ENCODE measurements at places on chromosomes 3 and 15.
A peak's percentile ranks its signal among the peaks of the same experiment; 100 is the strongest.

DNA sequence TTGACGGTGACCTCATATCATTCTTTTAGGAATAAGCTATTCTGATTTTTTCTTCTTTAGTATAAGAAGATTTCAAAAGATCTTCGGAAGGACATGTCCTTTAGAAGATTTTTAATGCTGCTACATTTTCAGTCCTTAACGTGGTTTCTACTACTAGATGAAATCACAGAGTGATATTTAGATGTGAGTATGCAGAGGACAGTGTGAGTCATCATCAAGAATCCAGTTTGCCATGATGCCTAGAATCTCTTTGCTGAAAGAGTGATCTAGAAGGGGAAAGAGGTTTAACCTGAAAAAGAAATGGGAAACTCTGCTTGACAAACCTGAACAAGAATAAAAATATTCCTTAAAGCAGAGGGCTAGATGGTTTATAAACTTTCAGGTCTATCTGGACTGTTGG lies 43.2 kb downstream of the SLC7A14 start:
- no peak for DNase-seq

DNA sequence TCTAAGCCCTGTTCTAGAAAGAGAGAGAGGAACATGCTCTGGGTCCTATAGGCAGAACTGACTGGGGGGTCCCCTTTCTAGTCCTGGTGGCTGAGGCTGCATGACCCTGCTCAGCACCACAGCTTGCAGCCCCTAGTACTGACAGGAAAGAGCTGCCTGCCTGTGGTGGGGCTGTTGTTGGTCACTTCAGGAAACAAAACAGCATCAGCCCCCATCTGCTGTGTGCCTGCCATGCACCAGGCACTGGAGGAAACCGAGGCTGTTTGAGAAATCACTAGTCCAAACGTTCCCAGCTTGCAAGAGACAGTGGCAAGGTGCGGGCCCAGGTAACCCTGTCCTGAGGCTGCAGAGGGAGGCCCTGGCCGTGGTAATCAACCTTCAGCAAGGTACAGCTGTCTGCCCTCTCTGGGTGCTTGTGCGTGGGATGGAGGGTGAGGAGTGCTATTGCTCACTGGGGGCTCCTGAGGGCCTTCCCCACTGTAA lies 90.6 kb downstream of the IQSEC1 start:
- no peak for DNase-seq

DNA sequence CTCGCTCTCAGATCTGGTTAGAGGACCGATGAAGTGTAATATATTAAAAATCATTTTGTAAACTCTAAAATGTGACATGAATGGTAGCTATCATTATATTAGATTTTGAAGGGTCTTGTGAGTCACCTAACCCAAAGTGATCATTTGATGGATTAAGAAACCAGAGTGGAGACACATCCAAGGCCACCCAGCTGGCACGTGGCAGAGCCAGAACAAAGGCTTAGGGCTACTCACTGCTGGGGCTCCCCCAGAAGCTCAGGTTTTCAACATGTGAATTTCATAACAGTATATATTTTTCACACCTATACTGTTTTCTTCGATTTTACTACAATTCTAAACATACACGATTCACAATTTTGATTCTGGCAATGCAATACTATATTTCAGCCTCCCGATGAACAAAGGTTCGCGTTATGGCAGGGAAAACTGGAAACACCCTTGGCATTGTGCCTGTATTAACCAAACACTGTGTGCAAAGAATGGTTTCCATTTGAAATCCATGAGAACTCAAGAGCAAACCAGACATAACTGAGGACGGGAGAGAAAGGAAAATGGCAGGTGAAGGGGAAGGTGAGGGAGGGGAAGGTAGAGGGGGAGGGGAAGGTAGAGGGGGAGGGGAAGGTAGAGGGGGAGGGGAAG lies 88.9 kb downstream of the ADAMTS17 start:
- DNase-seq, result no peak

- DNase-seq, result no peak
Measured at GRCh38 chr15:97084650-97085049, 754.1 kb downstream of the NR2F2 start.

- no peak for DNase-seq
Measured at GRCh38 chr15:81163961-81164800, 30.1 kb downstream of the CFAP161 start.

- DNase-seq, result no peak
Measured at GRCh38 chr3:53180305-53181023, 19.5 kb downstream of the PRKCD start.

DNA sequence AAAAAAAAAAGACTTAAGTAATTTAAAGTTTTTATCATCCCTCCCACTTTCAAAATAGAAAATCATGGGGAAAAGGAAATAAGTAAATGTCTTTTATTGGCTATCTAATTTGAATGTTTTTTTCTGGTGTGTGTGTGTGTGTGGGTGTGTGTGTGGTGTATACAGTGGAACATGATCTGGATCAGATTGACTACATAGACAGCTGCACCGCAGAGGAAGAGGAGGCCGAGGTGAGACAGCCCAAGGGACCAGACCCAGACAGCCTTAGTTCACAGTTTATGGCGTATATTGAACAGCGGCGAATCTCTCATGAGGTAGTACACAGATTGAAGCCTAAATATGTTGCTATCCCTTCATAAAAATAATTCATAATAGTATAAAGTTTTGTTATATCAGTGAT lies 44.5 kb downstream of the LRCH3 start:
- DNase-seq, result no peak

DNA sequence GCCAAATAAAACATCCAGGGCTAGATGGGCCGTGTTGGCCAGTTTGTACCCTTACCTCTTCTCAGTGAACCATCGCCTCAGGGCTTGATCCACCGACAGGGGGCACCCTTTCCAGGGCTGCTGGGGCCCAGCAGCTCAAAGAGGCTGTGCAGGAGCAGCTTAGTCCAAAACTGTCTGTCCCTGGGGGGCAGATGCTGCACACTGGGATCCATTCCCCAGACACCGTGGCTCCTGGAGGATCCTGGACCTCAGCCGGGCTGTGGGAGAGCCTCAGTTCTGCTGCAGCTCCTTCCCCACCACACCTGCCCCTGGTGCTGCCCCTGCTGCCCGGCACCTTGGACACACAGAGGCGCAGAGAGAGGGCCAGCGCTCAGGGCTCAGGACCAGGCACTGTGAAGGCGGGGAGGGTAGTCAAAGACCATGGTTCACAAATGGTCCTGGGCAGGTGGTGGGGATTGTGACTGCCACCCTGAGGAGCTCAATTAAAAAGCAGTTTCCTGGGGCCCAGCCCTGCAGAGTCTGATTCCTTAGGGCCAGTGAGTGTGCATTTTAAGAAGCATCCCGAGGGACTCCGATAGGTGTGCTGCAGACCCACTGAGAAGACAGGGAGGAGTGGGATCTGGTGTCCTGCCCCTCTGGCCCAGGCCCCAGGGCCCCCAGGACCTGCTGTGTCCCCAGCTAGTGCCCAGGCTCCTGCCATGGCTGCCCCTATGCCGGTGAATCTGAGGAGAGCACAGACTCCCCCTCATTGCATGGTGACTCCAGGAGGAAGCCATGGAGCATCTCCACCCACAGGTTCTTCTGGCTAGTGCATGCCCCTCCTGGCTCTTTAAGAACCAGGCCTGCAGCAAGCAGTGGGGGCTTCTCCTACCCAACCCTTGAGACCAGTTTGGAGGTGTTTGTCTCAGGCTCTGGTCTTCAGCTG lies 86.5 kb upstream of the PRR20G start:
- peak; percentile 41 for DNase-seq

DNA sequence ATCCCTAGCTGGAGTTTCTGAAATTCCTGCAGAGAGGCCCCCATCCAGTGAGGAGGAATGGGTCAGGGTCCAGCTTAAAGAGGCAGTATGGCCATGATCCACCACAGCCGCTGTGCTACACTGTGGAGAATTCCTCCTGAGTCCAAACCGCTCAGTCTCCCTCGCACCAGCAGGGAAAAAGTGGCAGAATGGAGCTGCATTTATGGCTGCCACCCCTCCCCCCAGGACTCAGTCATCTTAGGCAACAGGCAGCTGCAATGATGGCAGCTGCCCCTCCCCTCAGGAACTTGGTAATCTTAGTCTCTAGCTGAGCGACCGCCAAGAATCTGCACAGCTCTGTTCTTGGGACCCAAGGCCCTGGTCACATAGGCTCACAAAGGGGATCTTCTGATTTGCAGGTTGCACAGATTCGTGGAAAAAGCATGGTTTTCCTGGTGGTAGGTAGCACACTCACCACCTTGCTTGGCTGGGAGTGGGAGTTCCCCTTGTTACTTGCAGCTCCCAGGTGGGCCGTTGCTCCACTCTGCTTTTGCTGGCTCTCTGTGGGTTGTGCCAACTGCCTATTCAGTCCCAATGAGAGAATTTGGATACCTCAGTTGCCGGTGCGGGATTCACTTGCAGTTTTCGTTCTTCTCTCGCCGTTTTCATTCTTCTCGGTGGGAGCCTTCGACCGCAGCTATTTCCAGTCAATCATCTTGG lies 204.1 kb downstream of the STXBP5L start:
- no peak for DNase-seq

DNA sequence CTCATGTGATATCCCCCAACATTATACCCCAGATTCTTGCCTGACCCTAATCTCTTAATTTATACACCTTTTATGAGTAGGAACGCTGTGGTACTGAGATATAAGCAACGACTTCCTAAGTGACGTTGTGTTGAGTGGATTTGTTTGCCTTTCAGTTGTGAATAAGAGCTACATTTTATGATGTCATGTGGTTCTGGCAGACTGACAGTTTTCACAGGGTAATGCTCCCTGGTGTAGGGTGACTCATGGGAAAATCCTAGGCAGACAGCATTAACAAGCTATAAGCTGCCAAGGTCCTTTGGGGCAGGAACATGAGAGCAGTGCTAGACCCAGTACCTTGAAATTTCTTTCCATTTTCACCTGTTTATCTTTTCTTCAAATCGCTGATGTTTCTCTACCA lies 11.2 kb downstream of the C3orf52 start:
- no peak for DNase-seq

GRCh38 chr3:115388166-115388565 lies 235.1 kb upstream of the GAP43 start:
- no peak for DNase-seq

DNA sequence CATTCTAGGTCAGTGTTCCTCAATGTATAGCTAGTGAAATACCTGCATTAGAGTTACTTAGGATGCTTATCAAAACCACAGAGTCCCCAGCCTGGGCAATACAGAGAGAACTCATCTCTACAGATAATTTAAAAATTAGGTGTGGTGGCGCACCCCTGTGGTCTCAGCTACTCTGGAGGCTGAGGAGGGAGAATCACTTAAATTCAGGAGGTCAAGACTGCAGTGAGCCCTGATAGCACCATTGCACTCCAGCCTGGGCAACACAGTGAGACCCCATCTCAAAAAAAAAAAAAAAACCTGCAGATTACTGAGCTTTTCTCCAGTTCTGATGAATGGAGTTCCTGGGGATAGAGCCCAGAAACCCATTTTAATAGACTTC lies 10.1 kb upstream of the MINDY2 start:
- no peak for DNase-seq

- no peak for DNase-seq
Measured at GRCh38 chr15:75916978-75917377, 13.3 kb downstream of the FBXO22 start.

GRCh38 chr15:48675436-48675835 lies 29.9 kb upstream of the FBN1 start:
- DNase-seq, result no peak

- DNase-seq, result no peak
Measured at GRCh38 chr15:59174151-59174834, 32.4 kb upstream of the LDHAL6B start.

- peak; percentile 10 for DNase-seq
Measured at GRCh38 chr3:38586546-38587520, 62.7 kb downstream of the SCN5A start.

GRCh38 chr3:153673853-153674252 lies 447.3 kb upstream of the ARHGEF26 start:
- DNase-seq, result no peak

- no peak for DNase-seq
Measured at GRCh38 chr3:127951276-127951675, 36.2 kb downstream of the KBTBD12 start.

DNA sequence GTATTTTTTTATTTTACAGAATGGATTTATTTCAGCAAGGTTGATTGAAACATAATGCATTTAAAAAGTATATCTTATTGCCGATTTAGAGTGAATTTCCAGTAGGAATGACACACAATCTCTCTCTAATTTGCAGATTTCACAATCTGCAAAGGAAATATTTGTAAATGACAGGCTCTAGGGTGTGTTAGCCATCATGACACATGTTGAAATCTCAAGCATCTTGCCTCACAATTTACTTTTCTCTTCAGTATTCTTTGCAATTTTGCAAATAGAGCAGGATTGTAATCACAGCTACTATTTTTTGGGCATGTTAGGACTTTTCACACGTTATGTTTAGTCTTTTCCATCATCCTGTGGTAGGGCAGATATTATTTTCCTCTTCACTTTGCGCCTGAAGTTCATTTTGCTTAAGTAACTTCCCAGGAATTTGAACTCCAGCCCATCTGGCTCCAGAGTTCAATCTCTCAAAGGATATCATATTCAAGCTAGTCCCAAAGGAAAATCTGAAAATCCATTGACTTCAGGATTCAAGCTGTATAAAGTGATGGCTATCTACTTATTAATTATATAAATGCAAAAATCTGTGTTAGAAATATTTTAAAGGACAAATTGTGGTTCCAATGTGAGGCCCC lies 55.4 kb downstream of the ATP13A4 start:
- DNase-seq, result no peak

GRCh38 chr3:83251490-83251889 lies 1490.0 kb upstream of the GBE1 start:
- no peak for DNase-seq

GRCh38 chr3:14139771-14140170 lies 14.9 kb downstream of the TMEM43 start:
- DNase-seq, result no peak

DNA sequence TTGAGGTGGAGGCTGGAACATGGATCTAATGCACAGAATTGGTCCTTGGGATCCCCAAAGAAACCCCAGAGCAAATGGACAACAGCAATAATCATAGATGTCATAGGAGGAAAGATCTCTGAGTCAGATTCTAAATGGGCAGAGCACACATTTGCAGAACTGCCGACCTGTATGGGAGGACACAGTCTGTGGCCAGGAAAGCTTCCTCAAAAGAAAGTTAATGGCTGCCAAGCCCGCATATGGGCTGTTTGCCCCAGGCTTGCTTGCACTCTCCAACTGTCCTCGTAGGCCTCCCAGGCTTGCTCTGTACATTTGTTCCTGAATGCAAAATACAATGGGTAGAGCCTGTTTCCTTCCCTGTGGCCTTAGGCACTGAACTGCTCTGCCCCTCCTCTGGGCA lies 102.0 kb upstream of the PLXNA1 start:
- DNase-seq, result no peak

DNA sequence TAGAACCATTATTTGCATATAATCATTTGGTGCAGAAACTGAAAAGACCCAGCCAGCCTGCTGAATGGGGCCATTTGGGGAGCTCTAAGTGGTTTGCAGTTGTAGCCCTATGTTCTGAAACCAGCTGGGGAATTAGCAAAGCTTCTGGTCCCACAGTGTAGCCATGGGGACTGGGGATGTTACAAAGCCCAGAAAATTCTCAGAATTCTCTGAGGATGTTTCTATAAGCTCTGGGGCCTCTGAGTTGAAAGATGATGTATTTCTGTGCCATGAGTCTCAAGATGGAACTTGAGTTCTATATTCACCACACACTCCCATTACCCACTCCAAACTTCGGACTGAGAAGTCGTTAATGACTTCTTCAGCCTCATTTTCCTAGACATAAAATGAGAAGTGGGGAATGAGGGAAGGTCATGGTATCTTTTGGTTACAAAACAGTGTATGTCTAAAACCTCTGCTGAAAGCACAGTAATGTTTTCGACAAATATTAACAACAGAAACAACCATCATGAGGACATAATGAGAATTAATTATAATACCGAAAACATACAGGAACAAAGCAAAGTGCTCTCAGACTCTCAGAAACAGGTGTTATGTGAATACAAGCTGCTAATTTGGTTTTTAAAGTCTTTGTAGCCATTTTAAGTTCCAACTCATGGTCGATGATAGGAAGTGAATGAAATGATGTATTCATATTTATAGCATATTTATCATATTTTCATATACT lies 89.4 kb downstream of the RFTN1 start:
- DNase-seq, result no peak
